ENCODE measurements at places on chromosomes 3 and 15.

- DNase-seq = no peak
Measured at GRCh38 chr3:78831446-78831972, 936.3 kb downstream of the ROBO1 start.

GRCh38 chr3:111906656-111907055, 47.6 kb downstream of the PHLDB2 start:
- DNase-seq = no peak

GRCh38 chr15:90862964-90863778, 5.2 kb upstream of the FURIN start:
- DNase-seq = no peak

GRCh38 chr3:138939561-138940241, 7.2 kb downstream of the FOXL2 start:
- DNase-seq = no peak

DNA sequence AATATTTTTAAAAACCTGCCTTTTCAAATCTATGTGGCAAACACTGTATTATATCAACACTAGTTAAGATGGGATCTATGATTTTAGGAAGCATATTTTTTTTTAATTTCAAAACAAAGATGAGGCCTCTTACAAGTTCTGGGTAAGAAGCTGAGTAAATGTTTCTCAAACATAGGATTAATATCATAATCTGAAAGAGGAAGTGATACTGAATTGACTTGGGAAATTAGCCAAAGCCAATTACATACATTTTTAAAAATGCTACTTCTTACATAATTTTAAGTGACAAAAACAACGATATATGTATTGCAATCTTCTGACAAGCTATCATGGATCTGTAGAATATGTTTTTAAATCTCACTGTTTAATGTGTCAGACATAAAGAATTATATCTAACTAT, 135.1 kb upstream of the UBP1 start:
- DNase-seq = no peak

GRCh38 chr3:166582236-166582635, 745.0 kb upstream of the BCHE start:
- no peak for DNase-seq
